Activated CD8-positive, alpha-beta T cell treated with anti-CD3 and anti-CD28 coated beads for 36 hours (primary cell): ENCODE measurements at places on chromosomes 1 and 21. TPM values are rescaled to one million over a fixed set of nuclear protein-coding genes. Genes with fewer than 3 reads are reported as not detected.

Gene NUDT17
- 3.0 TPM for total RNA-seq

Gene ITLN2
- total RNA-seq = not detected

Gene OXCT2
- 2.7 TPM for total RNA-seq

DNA sequence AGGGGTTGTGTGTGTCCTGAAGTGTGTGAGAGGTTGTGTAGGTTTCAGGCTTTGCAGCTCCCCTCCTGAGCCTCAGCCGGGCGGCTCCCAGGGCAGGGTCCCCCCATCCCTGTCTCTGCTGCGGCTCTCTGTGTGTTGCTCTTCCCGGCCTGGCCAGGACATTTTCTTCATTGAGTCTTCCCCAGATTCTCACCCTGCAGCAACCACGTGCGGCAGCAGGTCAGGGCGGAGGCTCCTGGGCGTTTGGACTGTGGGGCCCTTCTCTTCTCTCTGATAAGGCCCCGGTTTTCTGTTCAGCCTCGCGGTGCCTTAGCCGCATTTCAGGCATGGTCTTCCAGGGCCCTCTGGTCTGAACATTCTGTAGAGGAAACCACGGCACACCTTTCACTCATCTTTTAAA, 1.8 kb upstream of the TCP10L start:
- H3K4me1 ChIP-seq = no peaks in the 10 kb centered on the region
- H3K27ac ChIP-seq = no peak overlapping the region
- H3K4me3 ChIP-seq = no peak overlapping the region
- H3K36me3 ChIP-seq = no peaks in the 10 kb centered on the region

- no peak overlapping the region for H3K27ac ChIP-seq
- no peak for DNase-seq
- H3K27me3 ChIP-seq = no peaks in the 10 kb centered on the region
- H3K4me1 ChIP-seq = peaks cover 19% of the 10 kb centered on the region
Observed at GRCh38 chr1:204098683-204099082, 25.8 kb downstream of the SOX13 start.

DNA sequence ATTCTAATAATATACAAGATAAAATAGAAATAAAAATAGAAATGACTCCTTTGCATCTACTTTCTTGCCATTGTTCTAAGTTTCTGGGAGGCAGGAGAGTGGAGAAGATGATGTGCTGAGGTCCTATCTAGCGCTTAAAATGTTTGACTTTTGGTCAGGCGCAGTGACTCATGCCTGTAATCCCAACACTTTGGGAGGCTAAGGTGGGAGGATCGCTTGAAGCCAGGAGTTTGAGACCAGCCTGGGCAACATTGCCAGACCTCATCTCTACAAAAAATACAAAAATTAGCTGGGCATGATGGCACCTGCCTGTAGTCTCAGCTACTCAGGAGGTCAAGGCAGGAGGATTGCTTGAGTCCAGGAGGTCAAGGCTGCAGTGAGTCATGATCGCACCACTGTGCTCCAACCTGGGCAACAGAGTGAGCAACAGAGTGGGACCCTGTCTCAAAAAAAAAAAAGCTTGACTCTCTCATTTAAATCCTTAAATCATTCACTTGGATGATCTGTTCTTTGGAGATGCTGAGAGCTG, 24.2 kb upstream of the SLC45A1 start:
- no peak overlapping the region for H3K4me3 ChIP-seq
- H3K36me3 ChIP-seq = no peaks in the 10 kb centered on the region
- H3K4me1 ChIP-seq = no peaks in the 10 kb centered on the region
- H3K27ac ChIP-seq = no peak overlapping the region
